Esophagus squamous epithelium (tissue), 5 donors: ENCODE measurements at places on chromosomes 6 and 20.

DNA sequence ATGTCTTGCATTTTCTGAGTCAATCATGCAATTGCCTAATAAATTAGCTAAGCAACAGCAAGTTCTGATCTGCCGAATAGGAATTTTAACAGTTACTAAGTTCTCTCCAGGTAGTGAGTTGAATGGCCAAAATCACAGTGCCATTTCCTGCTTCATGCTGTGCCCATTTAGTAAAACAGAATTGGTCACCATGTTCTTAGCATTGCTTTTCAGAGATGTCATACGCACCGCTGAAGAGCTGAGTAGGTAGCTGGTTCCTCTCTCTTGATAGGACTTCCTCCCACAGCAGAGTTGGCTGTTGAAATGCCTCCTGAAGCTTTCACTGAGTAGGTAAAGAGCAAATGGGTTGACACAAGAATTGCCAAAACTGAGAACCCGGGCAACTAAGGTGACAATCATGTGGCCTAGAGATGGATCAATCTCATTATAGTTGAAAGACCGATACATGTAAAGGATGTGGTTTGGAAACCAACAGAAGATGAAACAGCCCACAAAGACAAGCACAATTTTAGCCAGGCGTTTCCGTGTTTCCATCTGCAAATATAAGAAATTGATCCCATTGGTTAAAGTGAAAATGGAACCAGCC lies 57.1 kb upstream of the GJE1 start:
- DNase-seq, result no peak

DNA sequence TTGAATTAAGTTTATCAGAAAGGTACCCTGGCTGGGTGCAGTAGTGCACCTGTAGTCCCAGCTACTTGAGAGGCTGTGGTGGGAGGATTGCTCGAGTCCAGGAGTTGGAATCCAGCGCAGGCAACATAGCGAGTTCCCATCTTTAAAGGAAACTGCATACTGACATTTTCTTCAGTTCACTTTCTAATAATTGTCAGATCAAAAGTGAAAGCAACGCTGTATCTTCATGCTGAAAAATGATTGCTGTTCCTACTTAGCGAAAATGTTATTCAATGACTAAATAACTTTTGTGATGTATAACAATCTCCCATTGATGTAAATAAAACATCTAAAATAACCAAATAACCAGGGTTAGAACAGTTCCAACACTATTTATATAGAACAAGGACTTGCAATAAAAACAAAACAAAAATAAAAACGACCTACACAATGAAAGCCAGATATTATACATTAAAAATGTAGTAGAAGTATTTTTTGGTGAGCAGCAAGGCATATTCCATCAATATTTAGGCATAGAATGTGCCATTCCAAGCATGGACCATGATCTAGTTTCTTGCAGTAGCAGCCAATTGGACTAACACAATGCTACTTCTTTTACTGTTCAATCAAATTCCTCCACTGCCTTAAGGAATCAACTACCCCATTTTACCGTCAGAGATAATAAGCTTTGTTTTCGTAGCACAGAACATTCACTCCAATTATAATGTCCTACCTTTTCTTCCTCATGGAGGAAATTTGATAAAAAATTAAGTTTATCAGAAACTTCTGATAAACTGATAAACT lies 1.5 kb downstream of the LATS1 start:
- DNase-seq, result no peak

- no peak for DNase-seq
These were observed 32.3 kb downstream of the GHRH start for GRCh38 chr20:37229357-37229756.

DNA sequence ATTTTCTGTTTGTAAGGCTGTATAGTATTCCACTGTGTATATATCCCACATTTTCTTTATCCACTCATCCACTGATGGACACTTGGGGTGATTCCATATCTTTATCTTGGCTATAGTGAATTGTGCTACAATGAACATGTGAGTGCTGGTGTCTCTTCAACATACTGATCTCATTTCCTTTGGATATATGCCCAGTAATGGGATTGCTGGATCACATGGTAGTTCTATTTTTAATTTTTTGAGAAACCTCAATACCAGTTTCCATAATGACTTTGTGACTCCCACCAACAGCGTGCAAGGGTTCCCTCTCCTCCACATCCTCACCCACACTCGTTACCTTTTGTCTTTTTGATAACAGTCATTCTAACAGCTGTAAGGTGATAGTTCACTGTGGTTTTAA lies 166.0 kb downstream of the ARHGAP18 start:
- no peak for DNase-seq

DNA sequence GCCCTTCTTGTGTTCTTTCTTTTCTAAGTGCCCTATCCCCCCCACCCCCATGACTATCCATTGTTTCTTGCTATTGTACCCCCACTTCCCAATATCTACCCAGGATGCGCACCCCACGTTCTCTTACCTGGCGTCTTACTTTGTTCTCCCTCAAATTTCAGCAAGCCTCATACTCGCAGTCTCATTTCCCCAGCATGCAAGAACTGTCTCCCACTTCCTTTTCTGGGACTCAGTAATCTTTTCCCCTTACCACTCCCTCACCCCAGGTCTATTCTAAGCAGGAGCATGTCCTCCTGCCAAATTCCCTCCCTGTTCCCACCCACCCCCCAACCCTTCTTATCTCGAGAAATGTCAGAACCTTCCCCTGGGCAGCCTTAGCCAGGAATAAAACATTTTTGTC lies 1.7 kb upstream of the EHMT2 start:
- DNase-seq, result no peak

- DNase-seq, result no peak
These were observed 55.7 kb downstream of the PHACTR2 start for GRCh38 chr6:143733510-143733909.

DNA sequence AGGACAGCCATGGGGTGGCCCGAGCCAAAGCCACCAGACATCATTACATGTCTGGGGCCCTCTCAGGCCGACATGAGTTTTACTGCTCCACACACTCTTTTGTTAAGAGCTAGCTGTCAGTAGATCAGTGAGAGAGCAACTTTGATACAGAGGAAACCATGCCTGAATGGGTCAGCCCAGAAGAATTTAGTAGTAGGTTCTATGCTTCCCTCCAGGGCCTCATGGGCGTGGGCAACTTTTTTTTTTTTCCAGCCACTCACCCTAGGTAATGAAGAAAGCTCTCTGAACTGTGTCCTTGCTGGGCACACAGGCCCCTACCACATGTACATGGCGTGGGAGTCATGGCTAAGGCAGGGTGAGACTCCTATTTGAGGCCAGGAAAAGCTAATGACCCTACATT lies 38.8 kb downstream of the HLA-F start:
- DNase-seq, result no peak

GRCh38 chr6:111841822-111842221 lies 31.4 kb downstream of the FYN start:
- DNase-seq, result no peak

DNA sequence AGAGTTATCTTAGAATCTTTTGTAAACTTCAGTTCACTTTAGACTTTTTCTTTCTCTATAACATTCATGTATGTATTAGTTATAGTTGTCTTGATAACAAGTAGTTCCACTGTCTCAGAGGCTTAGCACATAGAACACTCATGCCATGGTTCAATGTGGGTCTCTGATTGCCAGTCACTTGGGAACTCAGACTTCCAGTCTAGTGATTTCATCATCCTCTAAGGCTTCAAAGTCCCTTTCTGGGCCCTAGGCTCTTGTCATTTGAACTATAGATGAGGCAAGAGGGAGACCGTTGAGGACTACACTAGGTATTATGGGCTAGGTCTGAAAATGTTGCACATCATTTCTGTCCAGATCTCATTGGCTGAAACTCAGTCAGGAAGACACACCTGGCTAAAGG lies 8.4 kb upstream of the EEF1E1 start:
- no peak for DNase-seq

- no peak for DNase-seq
These were observed 713 bp upstream of the ELMO2 start for GRCh38 chr20:46406986-46407670.

DNA sequence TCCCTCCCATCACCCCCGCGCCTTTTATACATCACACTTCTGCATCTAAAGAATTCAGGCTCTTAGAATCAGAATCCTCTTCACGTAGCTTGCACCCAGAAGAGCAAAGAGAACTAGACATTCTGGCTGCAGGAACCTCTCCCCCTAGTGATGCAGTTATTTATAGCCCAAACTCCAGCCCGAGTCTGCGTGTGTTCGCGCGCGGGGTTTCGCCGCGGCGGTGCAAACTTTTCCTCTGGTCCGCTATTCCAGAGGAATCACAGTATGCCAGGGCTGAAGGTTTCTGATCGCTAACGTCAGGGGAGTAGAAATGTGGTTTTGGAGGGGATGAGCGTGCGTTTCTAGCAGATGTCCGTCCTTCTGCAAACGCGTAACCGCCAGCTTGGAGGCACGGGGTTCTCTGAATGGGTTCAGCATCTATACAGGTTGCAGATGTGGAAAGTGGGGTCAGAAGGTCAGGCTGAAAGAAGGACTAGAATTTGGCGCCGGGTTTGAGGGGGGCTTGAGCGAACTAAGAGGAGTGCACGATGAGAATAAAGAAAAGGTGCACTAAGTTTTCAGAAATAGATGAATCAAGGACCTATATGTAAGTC lies 1.8 kb downstream of the EPHA7 start:
- no peak for DNase-seq

GRCh38 chr6:130381012-130381411 lies 15.2 kb downstream of the TMEM200A start:
- no peak for DNase-seq

DNA sequence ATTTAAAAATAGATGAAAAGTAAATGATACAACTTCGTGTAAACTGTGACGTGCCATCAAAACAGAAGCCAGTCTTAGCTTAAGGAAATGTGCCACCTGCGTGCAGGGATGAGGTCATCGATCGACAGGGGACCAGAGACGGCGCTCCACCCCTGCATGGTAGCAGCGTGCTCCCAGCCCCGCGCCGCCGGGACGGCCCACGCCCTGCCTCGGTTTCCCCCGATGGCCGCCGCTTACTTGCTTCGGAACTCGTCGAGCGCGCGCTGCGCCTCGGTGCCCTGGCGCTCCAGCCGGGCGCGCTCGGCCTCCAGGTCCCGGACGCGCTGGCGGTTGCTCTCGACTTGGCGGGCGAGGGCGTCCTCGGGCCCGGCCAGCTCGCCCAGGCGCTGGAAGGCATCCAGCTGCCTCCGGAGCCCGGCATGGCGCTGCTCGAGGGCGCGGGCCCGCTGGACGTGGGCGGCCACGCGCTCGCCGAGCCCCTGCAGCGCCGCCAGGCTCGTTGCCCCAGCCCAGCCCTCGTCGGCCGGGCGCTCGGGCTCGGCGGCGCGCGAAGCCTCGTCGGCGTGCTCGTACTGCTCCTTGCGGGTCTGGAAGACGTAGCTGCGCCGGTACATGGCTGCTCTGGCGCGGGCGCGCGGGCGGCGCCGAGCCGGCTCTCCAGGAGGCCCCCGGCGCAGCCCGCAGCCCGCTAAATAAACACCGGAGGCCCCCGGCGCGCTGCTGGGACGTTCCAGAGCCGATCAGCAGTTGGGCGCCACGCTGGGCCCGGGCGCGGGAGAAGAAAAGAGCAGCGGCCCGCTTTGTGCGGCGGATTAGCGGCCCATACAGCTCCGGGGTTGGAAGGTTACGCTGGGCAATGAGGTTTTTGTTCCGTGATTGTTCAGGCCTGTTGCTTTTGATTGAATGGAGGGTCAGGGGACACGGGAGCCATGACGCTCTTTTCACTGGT lies at the start of gene BFSP1:
Gene BFSP1, minus strand, starts transcription at position 664 of the 949 bp plus-strand sequence. Its CDS starts 50 bp downstream, at position 614.
- DNase-seq, result no peak

DNA sequence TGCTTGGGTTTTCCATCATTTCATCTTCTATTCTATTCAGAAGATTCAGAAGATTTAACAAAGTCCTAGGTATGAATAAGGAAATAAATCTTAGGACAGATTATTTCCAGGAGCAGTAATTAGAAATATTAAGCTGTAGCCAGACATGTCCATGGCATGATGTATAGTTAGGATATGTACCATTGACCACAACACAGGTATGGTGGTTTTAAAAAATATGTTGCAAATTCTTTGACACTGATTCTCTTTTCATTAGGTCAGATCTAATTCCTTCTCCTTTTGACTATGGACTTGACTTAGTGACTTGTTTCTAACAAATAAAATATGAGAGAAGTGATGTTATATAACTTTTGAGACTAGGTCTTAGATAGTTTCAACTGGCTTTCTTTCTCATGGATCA lies 23.5 kb upstream of the PDE7B start:
- no peak for DNase-seq

- no peak for DNase-seq
These were observed 42.0 kb upstream of the PLCG1 start for GRCh38 chr20:41095110-41095969.

GRCh38 chr6:11640486-11640885 lies 102.9 kb downstream of the TMEM170B start:
- DNase-seq, result no peak

DNA sequence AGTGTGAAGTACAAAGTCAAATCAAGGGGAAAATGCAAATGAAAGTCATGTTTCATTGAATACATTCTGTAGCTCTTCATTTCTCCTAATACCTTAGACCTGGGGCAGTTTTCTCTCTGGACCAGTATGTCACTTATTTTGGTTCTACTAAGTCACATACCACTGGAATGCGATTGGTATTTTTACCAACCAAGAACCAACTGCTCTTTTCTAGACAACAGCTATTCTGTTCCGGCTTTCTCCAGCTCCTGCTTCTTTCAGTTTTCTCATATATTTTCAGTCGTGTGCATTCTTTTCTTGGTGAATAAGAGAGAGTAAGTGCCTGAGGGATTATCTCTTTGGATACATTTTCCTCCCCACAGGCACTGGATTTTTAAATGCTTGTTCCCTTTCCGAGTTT lies 39.2 kb upstream of the SPACA1 start:
- no peak for DNase-seq

- no peak for DNase-seq
These were observed 165.4 kb downstream of the QKI start for GRCh38 chr6:163579880-163580295.

GRCh38 chr20:38134427-38135270 lies 30.4 kb downstream of the TGM2 start:
- DNase-seq, result no peak

- no peak for DNase-seq
These were observed 5.9 kb downstream of the SLC2A10 start for GRCh38 chr20:46715292-46715756.

GRCh38 chr20:20014659-20015058 lies 2.5 kb upstream of the NAA20 start:
- no peak for DNase-seq

DNA sequence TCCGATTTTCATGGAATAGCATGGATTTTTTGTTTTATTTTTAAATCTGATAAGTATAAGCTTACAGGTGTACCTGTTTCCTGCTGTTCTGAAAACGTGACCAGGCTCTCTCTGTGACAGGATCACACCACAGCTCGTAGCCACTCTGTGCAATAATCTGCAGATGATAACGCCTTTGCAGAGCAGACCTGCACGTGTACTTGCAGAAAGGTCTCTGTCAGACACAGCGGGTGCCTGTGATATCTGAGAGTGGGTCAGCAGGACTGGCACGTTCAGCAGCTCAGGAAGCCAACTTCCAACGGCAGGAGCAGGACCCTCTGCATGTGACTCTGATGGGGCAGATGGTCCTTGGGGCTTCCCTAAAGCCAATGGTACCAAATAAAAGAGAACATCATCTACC lies 68.6 kb upstream of the HDDC2 start:
- DNase-seq, result no peak

DNA sequence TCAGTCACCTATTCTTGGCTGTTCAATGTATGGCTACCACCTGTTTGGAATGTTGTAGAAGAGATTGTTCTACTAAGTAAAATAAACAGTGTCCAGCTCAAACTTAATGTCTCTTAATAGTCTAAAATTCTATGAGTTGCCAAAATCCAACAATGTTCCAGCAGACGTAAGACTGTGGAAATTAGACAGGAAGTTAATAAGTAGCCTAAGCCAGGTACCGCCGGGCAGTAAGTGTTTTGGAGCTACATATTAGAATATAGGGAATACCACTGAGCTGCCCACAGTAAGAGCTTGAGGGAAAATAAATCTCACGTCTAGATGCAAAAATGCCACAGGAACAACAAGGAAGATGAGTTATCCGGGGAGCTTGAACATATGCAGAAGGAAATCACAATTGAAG lies 7.8 kb upstream of the MANEA start:
- DNase-seq, result no peak
